ENCODE measurements at places on chromosomes 2 and 18.

- no peak for DNase-seq
These were observed 94.1 kb downstream of the GALNT3 start for GRCh38 chr2:165699946-165700345.

GRCh38 chr2:1588978-1589621 is 155.2 kb downstream of the PXDN start:
- no peak for DNase-seq

DNA sequence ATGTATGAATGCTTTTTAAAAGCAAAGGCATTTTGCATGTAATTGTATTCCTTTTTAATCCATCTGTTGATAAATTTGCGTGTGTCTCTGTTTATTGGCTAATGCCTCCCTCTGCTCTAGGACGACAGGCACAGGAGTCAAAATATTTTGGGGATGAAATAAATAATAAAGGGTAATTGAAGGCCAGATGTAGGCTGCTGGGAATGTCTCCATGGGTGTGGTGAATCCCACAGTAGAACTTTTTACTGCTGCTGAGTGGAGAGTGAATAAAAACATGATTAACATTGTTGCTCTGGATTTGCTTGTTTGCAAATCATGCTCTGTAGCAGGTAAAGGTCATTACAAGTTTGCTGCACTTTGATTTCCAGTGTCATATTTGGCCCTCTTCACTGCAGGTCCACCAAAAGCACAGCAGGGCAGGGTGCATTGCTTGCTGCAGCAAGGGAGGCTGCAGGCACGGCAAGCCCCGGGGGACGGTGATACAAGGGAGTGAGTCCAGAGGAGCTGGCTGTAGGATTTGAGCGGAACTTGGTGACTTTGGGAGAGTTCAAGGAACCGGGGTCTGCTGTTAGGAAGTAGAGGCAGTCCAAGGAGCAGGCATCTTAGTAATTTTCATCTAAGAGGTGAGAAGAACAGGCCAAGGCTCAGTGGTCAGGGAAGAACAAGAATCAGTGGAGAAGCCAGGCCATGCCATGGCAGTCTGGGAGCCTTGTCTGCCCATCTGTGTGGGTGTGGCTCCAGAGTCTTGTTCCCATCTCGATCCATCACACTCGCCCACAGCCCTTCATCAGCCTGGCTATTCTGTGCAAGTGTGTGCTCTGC is 201.5 kb upstream of the RAB6C start:
- DNase-seq, result no peak

GRCh38 chr2:218781691-218782527 is at the start of gene CYP27A1:
TSS of gene CYP27A1 (plus strand) at chr2:218782147. CDS start at chr2:218782183, 36 bp downstream.
- no peak for DNase-seq

- no peak for DNase-seq
These were observed 10.1 kb upstream of the CCDC138 start for GRCh38 chr2:108776475-108776874.

DNA sequence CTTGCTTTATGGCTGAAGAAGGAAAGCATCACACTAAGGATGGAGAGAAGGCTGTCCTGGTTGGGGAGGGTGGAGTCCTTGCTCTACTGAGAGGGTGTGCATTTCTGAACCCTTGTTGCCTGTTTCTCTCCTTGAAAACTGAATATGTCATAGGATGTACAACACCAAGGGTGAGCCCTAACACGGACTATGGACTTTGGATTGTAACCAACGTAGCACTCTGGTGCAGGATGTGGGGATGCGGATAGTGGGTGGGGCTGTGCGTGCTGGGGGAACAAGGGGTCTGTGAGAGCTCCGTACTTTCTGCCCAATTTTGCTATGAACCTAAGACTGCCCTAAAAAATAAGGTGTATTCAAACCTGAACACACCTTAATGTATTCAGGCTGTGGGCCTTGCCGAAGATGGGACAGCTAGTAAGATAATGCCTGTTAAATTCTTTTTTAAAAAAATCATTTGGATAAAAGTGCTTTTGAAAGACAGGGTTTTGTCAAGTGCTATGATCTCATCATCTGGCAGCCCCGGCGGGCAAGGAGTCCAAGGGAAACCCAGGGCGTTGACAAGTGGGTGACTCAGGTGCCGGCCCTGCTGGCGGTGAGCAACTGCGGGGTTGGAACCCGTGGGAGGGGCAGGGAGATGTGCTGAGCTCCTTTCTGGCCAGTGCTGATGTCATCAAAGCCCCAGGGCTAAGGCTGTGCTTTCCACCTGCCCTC is 54.0 kb downstream of the GATA6 start:
- DNase-seq, result no peak

GRCh38 chr2:12407160-12407559 is 309.6 kb upstream of the TRIB2 start:
- DNase-seq, result no peak

DNA sequence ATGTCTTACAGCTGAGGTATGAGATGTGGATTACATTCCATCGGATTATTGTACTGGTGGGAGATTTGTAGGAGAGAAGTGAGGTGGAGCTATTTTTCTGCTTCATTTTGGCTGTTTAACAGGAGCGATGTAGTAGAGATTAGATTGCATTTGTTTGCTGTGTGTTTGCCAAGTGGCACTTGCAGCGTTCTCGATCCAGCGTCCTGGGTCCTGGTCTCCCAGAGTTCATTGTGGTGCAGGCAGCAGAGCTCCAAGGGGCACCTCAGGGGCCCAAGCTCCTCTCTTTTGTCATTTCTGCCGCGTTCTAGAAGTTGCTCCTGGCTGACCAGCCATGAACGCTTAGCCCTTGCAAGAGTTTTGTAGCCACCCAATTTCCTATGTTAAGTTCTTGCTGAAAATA is 210.1 kb upstream of the APCDD1 start:
- no peak for DNase-seq

DNA sequence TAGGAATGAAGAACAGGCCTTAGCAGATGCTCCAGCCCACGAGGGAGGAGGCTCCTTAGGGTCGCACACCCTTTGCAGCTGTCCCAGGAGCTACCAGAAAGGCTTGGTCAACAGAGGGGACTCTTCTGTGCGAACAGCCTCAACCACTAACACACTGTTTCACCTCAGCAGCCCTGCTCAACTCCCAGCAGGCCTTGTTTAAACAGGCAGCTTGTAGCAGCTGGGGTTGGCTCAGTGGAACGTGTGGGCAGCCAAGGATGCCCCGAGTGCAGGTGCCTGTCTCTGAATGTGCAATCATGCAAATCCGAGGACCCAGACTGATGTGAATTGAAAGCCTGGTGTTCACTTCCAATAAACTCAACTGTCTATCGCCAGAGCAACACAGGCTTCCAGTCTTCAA is 88.7 kb upstream of the CXCR4 start:
- no peak for DNase-seq

- DNase-seq, result no peak
These were observed 10.9 kb downstream of the PSD4 start for GRCh38 chr2:113184531-113185230.

Measured in stimulated activated CD4-positive, alpha-beta T cell treated with anti-CD3 and anti-CD28 coated beads, Interleukin-1b, Interleukin-23, amount 100 ng/mL, for 1 hour (primary cell).